Stimulated activated CD8-positive, alpha-beta memory T cell treated with anti-CD3 and anti-CD28 coated beads, Interleukin-15, amount 100 ng/mL, for 1 hour (primary cell): ENCODE measurements at places on chromosomes 2 and 18.

GRCh38 chr2:129191530-129191929 lies 787.9 kb upstream of the RAB6C start:
- DNase-seq = no peak

DNA sequence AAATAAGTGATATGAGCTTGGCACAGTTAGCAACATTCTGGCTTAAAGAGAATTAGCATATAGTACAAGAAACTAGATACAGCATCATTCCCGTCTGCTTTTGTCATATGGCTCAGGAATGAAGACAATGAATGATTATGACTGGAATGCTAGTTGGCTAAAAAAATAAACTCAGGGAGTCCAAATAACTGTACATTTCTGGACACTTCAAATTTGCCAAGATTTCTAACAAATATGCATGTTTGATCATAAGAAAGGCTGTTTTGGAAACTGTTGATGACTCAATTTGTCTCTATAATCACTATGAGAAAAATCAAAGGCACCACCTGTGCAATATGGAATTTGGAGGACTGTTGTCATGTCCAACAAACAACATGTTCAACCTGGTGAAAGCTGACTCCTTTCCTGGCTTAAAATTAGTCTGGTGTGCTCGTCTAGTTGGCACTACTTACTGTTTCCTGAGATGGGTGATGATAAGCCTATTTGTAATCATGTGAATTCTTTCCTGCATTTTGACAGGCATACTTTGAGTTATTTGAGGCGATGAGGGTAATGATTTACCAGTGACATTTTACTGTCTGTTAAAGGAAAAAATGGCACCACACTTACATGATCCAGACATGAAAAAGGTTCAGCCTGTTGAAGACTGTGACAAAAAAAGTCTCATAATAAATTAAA lies 133.9 kb upstream of the CDH20 start:
- no peak for DNase-seq

DNA sequence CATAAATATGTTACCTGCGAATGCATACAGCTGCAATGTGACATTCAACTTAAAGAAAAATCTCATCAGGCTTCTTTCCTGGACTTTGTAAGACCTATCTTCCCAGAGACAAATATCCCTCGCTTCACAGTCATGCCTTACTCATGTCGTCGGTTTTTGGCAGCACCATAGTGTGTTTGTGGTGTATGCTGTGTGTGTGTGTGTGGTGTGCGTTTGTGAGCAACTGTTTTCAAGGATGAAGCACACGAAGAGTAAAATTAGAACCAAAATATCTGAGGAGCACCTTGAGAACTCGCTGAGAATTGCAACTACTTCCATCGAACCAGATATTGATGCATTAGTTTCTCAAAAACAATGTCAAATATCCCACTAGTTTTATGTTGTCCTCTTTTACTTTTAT lies 56.9 kb downstream of the ASB1 start:
- no peak for DNase-seq

DNA sequence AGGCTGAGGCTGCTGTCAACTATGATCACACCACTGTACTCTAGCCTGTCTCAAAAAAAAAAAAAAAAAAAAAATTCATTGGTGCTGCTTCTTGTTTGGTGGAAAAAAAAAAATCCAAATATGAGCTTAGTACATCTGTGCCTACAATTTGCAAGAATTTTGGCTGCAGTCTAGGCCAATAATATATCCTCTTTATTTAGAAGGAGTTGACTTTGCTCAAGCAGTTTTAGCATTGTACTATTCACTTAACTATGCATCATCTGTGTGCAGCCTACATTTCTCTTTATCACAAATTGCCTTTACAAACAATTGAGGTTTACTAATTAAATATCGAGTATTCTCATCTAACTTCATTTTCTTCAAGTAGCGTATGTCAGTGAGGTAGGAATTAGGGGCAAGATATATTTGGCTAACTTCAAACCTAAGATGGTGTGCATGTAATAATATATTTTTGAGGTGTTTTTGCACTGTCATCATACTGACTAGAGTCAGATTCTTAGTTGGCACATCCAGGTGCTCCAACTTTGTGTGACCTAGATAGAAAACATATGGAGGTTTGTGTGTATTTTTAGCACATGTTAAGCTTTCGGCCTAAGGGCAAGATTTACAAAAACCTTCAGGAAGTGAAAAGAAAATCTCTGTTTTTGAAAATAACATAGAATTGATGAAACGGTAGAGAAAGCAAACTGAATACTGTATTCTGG lies 51.8 kb downstream of the PMS1 start:
- no peak for DNase-seq

- peak; percentile 23 for DNase-seq
Measured at GRCh38 chr2:190407662-190408537, at the start of gene MFSD6. Gene MFSD6, plus strand, starts transcription at chr2:190408355. Its CDS starts 27,675 bp downstream, at chr2:190436030.

GRCh38 chr2:226478109-226478809 lies 321.4 kb downstream of the IRS1 start:
- DNase-seq = no peak

DNA sequence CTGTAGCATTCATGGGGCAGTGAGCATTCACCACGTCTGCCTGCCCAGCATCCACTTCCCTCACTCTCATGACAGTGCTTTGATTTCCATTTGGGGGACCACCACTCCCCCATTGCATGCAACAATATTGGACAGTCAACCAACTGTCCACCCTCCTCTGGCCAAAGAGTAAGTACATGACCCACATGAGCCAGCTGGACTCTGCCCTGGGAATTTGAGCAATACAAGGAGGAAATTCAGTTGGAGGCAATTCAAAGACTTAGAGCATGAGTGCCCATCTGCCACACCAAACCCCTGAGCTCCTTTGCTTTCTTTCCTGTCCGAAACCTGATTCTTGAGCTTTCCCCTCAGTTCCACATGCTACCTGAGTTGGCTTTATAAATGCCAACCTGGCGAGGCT lies 41.7 kb upstream of the PNO1 start:
- no peak for DNase-seq

DNA sequence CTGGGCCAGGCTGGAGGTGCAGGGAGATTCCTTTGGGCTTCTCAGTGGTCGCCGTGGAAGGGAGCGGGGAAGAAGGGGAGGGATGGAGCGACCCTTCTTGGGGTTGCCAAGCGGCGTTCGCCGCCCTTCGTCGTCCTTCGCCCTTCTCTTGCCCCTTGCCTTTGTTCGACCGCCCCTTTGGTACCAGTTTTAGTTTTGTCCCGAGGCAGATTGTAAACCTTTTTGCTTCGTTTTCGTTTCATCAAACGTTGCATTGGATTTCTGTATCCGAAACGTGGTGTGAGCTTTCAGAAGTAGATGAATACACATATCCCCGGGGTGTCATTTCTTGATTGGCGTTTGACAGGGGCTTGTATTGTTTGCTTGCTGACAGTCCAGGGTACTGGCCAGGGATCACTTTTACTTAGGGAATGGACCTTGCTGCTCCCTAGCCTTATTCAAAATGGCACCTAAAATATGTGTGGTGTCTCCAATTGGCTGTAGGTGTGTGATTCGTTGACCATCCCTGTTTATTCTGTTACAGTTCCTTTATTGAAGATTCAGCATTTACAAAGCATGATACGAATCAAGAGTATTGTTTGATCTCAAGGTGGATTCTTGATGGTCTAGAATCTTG lies 788 bp downstream of the USP14 start:
- no peak for DNase-seq

DNA sequence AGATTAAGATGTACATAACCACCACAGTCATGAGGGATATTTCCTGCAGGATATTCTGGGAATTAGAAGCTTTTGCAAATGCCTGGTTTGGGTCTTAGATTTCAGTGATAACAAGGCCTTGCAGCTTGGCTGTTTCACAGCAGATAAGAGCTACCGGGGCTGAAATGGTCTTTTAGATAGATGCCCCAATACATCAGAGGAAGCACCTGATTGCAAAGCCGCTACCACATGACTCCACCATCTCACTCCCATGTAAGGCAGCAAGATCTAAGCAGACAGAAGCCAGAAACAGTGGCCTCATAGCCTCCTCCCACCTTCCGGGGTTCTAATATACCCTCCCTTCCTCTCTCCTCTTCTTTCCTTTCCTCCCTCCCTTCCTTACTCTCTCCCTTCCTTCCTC lies 31.1 kb upstream of the EPG5 start:
- no peak for DNase-seq

DNA sequence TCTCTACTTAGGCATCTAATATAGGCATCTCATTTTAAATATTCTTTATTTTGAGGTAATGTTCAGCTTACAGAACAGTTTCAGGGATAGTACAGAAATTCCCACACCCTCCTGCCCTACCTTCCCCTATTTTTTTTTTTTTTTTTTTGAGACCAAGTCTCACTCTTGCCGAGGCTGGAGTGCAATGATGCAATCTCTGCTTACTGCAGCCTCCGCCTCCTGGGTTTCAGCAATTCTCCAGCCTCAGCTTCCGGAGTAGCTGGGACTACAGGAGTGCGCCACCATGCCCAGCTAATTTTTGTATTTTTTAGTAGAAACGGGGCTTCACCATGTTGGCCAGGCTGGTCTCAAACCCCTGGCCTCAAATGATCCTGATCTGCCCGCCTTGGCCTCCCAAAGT lies 97.6 kb downstream of the EPB41L5 start:
- DNase-seq = no peak

GRCh38 chr18:14961991-14962390 lies 214.0 kb downstream of the ANKRD30B start:
- no peak for DNase-seq

DNA sequence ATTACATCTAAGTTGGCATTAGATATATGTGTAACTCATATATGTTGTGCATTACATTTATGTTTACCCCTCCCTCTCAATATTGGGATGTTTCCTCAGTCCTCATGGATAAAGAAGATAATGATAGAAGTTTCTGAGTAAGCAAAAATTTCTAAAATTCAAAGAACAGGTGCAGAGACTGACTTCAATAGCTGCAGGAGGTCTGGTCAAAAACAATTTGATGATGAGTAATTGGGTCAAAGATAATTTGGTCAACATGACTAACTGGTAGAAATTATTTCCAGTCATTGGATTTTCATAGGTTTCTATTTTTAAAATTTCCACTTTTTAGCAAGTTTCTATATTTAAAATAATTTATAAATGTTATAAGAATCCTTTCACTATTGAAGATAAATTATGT lies 1130.9 kb upstream of the SLC39A10 start:
- no peak for DNase-seq

DNA sequence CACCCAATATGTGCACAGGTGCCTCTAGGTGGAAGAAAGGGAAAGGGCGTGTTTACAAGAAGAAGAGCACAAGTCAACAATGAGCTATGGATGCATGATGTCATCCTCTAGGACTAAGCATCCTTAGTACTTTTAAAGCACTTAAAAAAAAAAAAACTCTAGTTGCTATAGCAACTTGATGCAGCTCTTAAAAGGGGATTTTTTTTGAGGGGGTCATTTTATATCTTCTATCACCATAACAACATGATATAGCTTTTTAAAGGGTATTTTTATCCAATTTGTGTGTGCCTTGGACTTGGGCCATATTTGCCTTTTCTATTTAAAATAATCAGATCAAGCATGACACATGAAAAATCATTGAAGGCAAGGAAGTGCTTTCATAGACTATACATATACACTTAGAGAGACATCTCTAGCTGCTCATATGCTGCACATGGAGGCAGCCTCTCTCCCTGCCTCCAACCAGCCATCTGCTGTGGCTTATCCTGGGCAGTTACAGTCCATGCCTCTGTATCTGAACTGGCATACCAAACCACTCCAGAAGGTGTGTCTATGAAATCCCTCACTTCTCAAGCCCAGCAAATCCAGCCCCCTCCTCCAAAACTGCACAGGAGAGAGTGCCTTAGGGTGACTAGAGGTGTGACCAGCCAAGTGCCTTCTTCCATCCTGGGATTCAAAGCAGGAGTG lies 165.4 kb downstream of the MSH2 start:
- no peak for DNase-seq

DNA sequence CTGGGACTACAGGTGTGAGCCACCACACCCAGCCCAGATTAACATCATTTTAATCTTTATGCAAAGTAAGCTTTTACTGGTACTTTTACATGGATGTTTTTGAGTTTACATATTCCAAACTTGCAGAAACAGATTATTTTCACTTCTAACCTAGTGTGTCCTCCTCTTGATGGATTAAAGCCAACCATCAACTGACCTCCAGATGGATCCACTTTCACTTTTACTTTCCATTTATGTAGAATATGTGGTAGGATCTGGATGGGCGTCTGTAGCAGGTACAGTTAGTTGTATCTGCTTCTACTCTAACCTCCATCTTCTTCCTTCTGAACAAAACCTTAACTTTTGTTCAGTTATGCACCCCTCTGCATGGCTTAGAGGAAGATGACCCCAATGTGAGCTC lies 264.1 kb downstream of the CDH20 start:
- no peak for DNase-seq
